ENCODE measurements at places on chromosomes 1 and 21.
A peak's percentile ranks its signal among the peaks of the same experiment; 100 is the strongest.

GRCh38 chr1:236654957-236655356 is 31.3 kb upstream of the ACTN2 start:
- no peak overlapping the region for H3K27ac ChIP-seq
- peaks cover 8% of the 10 kb centered on the region for H3K27me3 ChIP-seq
- DNase-seq, result no peak
- peaks cover 2% of the 10 kb centered on the region for H3K4me1 ChIP-seq
- no peak overlapping the region for H3K4me3 ChIP-seq
- no peaks in the 10 kb centered on the region for H3K36me3 ChIP-seq

- DNase-seq, result no peak
- no peaks in the 10 kb centered on the region for H3K4me1 ChIP-seq
- no peak overlapping the region for H3K27ac ChIP-seq
Measured at GRCh38 chr1:233863901-233864545, 40.5 kb upstream of the SLC35F3 start.

DNA sequence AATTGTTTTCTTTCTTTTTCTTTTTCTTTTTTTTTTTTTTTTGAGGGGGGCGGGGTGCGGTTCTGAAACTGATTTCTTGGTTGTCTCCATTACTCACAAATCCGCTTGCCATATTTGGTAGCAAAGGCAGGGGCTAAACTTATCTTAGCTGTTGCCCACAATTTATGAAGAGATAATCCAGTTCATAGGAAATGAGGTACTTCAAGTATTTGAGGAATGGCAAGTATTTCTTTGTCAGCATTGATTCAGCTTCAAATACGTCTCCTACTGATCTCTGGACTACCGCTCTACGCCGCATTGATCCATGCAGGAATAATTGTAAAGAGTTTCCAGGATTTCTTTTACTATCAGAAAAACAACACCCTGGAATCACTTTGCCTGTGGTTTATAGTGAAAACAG is 289.2 kb upstream of the DPYD start:
- DNase-seq, result no peak
- no peaks in the 10 kb centered on the region for H3K36me3 ChIP-seq
- H3K27me3 ChIP-seq, result no peaks in the 10 kb centered on the region
- H3K4me1 ChIP-seq, result no peaks in the 10 kb centered on the region

GRCh38 chr1:26493267-26493666 is 21.0 kb downstream of the HMGN2 start:
- DNase-seq, result no peak
- H3K4me3 ChIP-seq, result no peak overlapping the region
- H3K27ac ChIP-seq, result peak overlapping the region; percentile 17

DNA sequence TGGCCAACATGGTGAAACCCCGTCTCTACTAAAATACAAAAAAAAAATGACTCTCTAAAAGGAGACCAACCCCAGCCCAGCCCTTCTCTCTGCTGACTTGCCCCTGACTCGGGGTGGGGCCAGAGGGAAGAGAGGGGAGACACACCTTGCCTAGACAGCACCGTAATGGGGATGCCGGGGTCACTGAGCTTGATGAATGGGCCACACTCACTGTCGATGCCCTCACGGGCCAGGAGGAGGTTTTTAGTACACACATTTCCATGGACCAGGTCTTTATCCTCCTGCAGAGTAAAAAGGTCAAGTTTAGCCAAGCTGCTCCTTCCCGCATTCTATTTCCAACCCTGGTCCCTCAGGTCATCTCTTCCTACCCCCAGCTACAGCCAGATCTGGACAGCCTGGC is 99.7 kb downstream of the RAVER2 start:
- no peak overlapping the region for H3K4me3 ChIP-seq
- H3K36me3 ChIP-seq, result peaks cover 27% of the 10 kb centered on the region
- no peak for DNase-seq
- H3K27me3 ChIP-seq, result no peaks in the 10 kb centered on the region
- H3K4me1 ChIP-seq, result peaks cover 7% of the 10 kb centered on the region

GRCh38 chr1:59332983-59333382 is 36.1 kb downstream of the FGGY start:
- no peaks in the 10 kb centered on the region for H3K4me1 ChIP-seq
- peaks cover 13% of the 10 kb centered on the region for H3K36me3 ChIP-seq
- H3K27ac ChIP-seq, result no peak overlapping the region

DNA sequence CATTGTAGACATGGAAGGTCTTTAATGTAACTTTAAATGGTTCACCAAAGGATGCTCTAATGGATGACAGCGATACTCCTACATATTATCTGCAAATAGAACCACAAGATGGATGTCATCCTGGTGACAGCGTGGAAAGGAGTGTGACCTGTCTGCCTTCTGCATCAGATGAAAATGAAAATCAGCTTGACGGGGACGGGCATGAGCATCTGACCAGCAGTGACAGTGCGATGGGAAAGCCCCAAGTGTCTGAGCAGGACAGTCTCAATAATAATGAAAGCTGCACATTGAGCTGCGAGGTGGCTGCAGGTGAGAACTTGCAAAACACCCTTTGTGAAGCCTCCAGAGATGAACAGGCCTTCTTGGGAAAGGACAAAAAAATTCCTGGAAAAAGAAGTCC is 25.2 kb downstream of the CNST start:
- H3K27ac ChIP-seq, result peak overlapping the region; percentile 45
- peaks cover 22% of the 10 kb centered on the region for H3K36me3 ChIP-seq
- DNase-seq, result no peak
- H3K27me3 ChIP-seq, result no peaks in the 10 kb centered on the region

DNA sequence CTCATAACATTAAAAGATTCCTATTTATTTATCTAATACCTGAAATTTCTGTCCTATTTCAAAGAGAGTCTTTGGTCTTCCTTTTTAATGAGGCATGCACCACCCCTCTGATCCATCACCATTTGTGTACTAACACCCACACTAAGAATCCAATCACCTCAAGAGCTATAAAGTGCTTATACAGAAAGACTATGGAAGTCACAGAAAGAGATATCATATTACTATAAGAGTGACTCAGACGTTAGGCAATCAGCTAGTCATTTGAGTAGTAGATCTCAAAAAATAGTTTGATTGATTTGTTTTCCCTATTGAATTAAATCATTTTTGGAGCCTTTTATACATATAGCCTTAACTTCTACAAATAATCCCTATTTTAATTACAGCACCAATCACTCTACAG is 46.1 kb downstream of the NME7 start:
- H3K27ac ChIP-seq, result no peak overlapping the region
- no peak overlapping the region for H3K4me3 ChIP-seq
- H3K27me3 ChIP-seq, result no peaks in the 10 kb centered on the region

DNA sequence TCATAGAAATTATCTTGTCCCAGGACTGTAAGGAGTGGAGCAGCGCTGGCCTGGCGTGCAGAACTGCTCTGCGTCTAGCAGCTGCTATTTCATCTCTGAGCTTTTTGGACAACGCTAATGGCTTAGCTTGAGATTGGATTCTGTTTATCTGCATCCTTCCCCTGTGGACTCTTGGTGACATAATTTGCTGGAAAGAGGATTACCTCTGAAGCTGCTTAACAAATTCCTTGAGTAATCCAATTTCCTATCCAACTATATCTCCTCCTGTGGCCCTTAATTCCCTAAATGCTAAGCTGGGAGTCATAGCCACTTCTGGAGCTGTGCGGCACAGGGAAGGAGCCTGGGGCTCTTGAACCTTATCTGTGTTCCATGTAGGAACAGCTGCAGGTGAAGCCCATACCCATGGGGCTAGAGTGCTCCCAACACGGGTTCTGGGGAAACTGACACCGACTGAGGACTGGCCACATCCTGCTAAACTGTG is 43.2 kb downstream of the IL6R start:
- no peak overlapping the region for H3K27ac ChIP-seq
- no peak for DNase-seq
- H3K4me3 ChIP-seq, result no peak overlapping the region
- H3K4me1 ChIP-seq, result no peaks in the 10 kb centered on the region
- H3K36me3 ChIP-seq, result peaks cover 25% of the 10 kb centered on the region

- peaks cover 4% of the 10 kb centered on the region for H3K4me1 ChIP-seq
- peak; percentile 33 for DNase-seq
- no peak overlapping the region for H3K27ac ChIP-seq
- peaks cover 14% of the 10 kb centered on the region for H3K36me3 ChIP-seq
Measured at GRCh38 chr1:1116701-1117468, 996 bp upstream of the C1orf159 start.

DNA sequence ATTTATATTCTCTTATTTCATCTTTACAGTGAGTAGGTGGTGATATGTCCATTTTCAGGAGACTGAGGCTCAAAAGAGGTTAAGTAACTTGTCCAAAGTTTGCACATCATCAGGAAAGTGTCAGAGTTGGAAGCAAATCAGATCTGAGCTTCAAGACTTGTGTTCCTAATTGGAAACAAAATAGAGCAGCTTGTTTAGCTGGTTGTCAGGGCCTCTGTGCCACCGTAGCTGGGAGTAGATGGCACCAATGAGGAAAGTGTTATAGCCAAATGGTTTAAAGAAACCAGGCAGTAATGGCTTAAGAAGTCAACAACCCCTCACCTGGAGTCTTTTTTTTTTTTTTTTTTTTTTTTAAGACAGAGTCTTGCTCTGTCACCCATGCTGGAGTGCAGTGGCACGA is 19.7 kb downstream of the AGO1 start:
- no peak overlapping the region for H3K27ac ChIP-seq
- H3K36me3 ChIP-seq, result peaks cover 22% of the 10 kb centered on the region
- no peaks in the 10 kb centered on the region for H3K4me1 ChIP-seq
- H3K27me3 ChIP-seq, result no peaks in the 10 kb centered on the region

DNA sequence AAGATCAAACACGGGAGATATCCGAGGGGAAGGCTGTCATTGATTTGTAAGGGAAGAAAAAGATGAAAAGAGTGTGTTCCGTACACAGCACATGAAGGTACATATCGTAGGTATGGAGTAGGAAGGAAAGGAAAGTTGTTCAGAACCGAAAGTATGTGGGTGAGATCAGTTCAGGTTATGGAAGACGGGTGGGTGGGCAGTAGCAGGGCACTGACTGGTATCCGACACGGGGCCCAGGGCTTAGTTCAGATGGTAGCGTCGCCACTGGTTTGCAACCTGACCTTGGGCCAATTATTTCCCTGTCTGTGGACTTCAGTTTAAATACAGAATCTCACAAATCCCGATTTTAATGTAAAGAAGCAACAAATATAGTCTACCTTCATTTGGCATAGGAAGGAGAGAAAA is 27.8 kb upstream of the A3GALT2 start:
- no peaks in the 10 kb centered on the region for H3K36me3 ChIP-seq
- H3K4me1 ChIP-seq, result peaks cover 28% of the 10 kb centered on the region
- peak overlapping the region; percentile 39 for H3K27ac ChIP-seq
- H3K27me3 ChIP-seq, result no peaks in the 10 kb centered on the region

DNA sequence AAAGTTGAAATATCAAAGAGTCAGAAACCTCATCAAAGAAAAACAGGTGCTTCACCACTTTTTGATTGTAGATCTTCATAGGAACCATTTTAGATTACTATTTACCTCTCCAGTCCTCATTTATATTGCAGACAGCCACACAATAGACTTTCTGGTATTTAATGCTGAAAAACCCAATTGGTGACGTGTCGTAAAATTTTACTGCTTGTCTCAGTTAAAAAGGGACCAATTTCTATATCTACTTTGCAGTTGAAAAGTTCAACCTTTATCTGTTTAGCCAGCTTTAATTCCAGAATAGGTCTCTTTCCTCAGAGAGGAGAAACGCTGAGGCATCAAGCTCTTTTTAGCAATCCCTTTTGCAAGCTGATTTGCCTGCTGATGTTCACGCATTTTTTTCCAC is 1722.4 kb downstream of the PLA2G4A start:
- H3K27ac ChIP-seq, result no peak overlapping the region
- H3K27me3 ChIP-seq, result no peaks in the 10 kb centered on the region
- no peaks in the 10 kb centered on the region for H3K36me3 ChIP-seq

DNA sequence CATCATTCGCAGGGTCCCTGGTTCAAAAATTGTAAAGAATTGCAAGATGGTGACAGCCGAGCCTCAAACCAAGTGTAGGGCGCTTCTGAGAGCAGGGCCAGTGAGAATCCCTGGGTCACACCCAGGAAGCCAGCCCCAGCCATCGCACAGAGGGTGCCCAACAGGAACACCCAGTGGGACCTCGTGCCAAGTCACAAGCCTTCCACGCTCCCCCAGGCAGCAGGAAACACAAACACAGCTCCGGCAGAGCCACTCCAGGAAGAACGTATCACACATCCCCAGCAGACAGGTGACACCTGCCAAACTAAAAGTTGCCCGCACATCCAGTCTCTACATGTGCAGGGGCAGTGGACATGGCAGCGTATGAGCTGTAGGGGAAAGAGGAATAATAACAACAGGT is 20.2 kb downstream of the DHRS3 start:
- H3K4me1 ChIP-seq, result peaks cover 10% of the 10 kb centered on the region
- DNase-seq, result no peak
- H3K4me3 ChIP-seq, result no peak overlapping the region
- H3K27me3 ChIP-seq, result peaks cover 18% of the 10 kb centered on the region
- no peak overlapping the region for H3K27ac ChIP-seq
- H3K36me3 ChIP-seq, result no peaks in the 10 kb centered on the region

- peaks cover 5% of the 10 kb centered on the region for H3K27me3 ChIP-seq
- no peak overlapping the region for H3K27ac ChIP-seq
- DNase-seq, result no peak
Measured at GRCh38 chr1:64046891-64047290, 156.5 kb upstream of the UBE2U start.
